ENCODE measurements at places on chromosomes 12 and 14. TPM values are rescaled to one million over a fixed set of nuclear protein-coding genes. Genes with fewer than 3 reads are reported as not detected.

Gene TTLL5
- 29.6 TPM for total RNA-seq

DNA sequence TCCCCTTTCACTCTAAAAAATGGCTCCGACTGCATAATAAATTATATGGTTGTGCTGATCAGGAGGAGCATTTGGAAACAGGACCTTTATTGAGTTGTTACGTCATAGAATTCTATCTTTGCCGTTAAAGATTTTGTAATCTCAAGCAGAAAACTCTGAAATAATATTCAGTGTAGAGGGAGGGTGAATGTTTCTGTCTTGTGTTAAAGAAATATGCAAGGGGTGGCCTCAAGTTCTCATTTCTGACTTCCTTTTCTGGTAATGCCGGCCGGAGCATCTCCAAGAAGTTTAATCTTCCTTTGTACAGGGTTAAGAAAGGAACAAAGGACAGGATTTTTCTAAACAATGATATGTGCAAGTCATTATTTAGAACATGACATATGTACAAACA is 165.1 kb downstream of the SLC38A4 start:
- DNase-seq, result peak; percentile 74

GRCh38 chr14:89661392-89661791 is 244.4 kb upstream of the FOXN3 start:
- DNase-seq, result no peak

Gene OR4M1
- total RNA-seq, result not detected

DNA sequence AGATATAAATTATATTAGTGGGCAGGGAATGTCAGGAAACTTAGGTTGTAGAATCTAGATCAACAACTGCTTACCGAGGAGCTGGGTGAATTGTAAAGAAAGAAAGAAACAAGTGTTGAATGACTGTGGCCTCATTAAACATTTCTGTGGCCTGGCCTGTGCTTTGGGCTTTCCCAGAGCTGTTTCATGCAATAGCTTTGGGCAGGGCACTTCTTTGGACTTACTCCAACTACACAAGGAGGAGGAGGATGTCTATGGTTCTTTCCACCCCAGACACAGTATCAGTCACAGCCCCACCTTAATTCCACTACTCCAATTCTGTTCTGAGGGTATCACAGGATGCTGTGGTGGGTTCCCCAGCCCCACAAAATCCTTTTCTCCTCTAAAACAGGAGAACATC is 38.0 kb downstream of the DPF3 start:
- peak; percentile 53 for DNase-seq

DNA sequence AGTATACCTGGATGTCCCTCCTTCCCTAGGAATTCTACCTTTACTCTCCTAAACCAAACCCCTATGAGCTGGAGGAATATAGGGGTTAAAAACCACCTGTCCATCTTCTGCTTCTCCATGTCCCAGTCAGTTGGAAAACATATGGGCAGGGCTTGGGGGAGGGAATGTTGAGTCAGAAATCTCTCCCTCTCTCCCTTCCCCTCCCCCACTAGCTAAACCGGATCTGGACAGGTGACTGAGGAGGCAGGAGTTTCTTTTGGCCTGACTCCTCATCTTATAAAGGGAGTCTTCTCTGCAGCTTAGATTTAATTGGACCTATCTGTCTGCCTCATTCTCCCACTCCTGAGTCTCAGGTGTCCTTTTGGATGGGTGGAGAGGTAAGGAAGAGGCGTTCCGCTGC is 6.1 kb downstream of the ERBB3 start:
- DNase-seq, result no peak

- DNase-seq, result no peak
These were observed 96.2 kb downstream of the ITPR2 start for GRCh38 chr12:26736563-26737486.

Gene OASL
- total RNA-seq, result under 0.01 TPM

DNA sequence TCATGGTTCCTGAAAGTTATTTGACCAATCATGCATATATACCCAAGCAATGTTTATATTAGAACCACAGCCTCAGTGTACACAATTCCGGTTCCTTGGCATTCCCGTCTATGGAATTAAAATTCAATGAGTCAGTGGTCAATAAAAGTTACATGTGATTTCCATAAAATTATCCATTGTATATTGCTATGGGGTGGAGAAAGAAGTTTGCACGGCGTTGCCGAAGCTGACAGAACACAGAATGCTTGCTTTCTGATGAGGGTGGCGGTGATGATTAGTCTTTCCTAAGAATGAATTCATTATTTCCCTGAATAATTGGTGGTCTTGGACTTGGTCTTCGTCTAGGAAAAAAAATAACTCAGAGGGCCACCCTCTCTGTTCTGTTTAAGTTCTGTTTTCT is 214.1 kb downstream of the ANO2 start:
- DNase-seq, result no peak

Gene RPS6KA5
- total RNA-seq, result 0.86 TPM

Gene FBXO33
- 19.4 TPM for total RNA-seq

- DNase-seq, result no peak
These were observed 46.4 kb downstream of the CHST11 start for GRCh38 chr12:104503191-104503590.

- DNase-seq, result no peak
These were observed 48.4 kb upstream of the TMTC2 start for GRCh38 chr12:82638324-82638723.

DNA sequence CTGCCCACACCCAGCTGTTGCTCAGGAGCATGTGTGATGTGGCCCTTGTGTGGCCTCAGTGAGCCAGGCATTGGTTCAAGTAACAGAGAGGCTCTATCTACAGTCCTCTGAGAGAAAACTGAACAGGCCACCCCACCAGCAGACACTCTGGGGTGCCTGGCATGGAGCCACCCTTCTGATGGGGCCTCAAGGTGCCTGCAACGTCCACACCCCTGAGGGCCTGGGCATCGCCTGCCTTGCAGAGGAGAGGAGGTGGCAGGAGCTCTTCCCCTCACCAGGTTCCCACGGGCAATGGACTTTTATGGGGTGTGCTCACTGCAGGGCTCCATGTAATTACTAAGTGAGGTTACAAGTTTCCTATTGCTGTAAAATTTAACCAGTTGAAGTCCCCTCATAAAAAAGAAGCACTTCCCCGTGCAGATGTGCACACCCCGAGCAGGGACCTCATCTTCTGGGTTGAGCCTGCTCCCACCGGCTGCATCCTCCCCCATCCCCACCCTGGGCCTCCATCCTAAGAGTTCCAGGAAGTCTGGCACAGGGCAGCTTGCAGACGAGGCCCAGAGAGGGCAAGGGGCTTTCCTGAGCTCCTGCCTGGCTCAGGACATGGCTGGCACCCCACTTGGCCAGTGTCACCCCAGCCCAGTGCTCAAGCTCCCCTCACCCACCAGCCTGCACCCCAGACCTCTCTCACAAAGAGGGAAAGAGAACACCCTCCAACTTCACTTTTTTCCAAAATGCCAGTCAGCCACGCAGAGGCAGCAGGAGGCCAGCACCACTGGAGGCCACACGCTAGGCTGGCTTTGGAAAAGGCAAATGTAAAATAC is 270.4 kb upstream of the RTL1 start:
- DNase-seq, result no peak

DNA sequence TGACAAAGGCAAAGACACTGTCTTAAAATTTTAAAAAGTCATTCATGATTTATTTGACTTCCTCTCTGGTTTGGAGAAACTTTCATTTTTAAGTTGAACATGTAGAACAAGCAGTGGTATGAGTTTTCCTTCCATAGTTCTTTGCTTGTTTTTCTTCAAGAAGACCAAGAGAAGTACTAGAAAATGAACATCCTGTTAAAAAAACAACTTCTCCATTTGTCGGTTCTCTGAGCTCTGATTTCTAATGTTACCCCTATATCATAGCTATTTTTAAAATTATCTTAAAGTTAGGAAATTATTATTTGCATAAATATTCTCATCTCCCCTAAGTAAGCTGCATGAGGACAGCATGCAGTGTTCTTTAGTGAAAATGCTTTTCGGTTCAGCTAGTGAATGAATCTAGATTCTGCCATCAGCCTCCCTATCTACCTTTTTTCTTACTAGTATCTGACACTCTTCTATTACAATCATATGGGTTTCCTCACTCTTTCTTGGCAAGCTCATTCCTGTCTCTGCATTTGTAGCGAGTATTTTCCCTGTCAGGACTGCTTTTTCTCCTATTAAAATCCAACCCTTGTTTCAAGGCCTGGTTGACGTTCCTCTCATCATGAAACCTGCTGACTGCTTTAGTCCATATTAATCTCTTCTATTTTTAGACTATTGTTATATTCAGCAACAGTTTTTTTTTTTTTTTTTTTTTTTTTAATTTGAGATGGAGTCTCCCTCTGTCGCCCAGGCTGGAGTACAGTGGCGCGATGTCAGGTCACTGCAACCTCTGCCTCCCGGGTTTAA is 15.8 kb downstream of the DIP2B start:
- DNase-seq, result no peak

GRCh38 chr12:4278329-4279197 is 5.0 kb downstream of the CCND2 start:
- no peak for DNase-seq

Gene MYO1H
- total RNA-seq, result not detected

DNA sequence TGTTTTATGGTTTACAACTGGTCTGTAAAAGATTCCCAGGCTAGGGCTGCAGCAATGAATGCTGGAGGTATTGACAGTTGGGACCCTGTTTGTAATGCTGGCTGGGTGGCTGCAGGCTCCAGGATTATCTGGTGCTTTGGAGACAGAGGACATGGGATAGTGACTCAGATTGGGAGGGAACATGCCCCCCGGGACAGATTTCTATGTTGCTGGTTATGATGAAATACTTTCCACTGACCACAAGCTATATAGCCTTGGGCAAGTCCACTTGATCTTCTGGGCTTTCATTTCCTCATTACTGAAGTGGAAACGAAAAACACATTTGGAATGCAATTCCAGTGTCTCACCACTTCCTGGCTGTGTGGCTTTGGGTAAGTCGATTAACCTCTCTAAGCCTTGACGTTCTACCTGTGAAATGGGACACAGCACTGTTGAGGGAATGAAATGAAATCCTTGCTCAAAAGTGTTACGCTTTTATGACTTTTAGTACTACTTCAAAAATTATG is 6.3 kb upstream of the TPCN1 start:
- peak; percentile 99 for DNase-seq

DNA sequence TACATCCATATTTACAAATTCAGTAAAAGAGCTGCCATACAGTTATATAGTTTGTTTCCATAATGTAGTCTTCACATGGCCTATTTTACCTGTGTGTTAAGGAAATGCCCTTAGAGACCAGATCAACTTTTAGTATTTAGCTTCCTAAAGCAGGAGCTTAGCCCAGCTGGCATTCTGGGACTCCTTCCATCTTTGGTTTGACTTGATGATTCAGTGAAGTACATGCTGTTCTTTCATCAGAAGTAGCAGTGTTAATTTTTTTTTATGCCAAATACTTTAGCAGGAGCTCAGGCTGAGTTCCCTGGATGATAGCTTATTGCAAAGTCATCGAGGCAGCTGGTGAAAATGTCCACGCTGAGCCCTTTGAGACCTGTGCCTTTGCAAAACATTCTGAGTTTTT is 101.0 kb downstream of the FOXG1 start:
- DNase-seq, result peak; percentile 23

Gene RPS6KL1
- total RNA-seq, result 2.2 TPM

Gene COCH
- 9.0 TPM for total RNA-seq

GRCh38 chr14:26913786-26914185 is 316.0 kb upstream of the NOVA1 start:
- no peak for DNase-seq

DNA sequence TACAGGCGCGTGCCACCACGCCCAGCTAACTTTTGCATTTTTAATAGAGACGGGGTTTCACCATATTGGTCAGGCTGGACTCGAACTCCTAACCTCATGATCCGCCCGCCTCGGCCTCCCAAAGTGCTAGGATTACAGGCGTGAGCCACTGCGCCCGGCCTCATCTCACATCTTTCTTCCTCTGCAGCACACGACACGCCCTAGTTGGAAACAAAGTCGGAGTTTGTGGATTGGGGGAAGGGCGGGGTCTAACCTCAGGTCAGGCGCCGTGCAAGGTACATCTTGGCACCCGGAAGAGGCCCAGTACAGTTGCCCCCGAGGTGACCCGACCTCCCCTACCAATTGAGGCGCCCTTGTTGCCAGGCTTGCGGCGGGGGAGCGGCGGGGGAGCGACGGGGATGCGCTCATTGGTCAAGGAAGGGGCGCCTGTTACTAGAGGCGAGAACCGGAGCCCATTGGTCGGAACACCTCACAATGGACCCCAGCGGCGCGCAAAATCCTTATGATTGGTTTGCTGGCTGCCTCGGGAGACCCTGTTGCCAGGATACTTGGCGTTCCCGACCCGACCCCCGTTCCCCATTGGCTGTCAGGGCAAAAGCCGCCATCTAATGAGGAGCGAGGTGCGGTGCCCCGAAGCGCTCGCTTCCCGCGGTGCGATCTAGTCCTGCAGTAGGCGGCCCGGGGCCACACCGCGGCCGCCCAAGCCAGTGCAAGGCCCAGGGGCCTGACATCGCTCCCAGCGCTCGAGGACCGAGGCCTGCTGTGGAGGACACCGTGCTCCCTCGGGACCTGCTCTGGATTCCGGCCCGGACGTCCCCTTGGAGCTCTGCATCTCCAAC is at the start of gene REC8:
TSS of gene REC8 (plus strand) at position 659 of the 839 bp plus-strand sequence. CDS start 473 bp downstream, outside the sequence.
- DNase-seq, result peak; percentile 53

- no peak for DNase-seq
These were observed 83.4 kb downstream of the HECTD1 start for GRCh38 chr14:31124197-31124596.

Gene SLC6A12
- not detected for total RNA-seq

DNA sequence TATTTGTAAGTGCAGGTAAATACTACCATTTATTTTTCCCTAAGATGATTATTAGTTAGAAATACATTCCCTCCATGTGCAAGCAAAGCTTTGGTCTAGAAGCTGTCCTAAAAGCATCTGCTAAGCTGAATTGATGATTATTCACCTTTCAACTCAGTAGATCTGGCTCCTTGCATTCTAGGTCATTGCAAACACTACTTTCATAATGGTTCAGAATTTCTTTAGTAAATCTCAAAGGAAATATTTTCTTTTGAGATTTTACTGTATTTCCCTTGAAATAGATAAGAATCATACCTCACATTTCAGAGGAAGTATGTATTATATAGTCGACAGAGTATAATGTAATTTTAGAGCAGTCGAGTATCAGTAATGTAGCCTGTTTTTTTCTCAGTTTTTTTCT is 2.4 kb downstream of the ETNK1 start:
- peak; percentile 24 for DNase-seq

Gene GPR65
- total RNA-seq, result 0.32 TPM

All from fibroblast of villous mesenchyme (primary cell).